ENCODE measurements at places on chromosomes 11 and 22.

- peak; percentile 28 for DNase-seq
Measured at GRCh38 chr22:29359469-29359868, 28.9 kb downstream of the AP1B1 start.

DNA sequence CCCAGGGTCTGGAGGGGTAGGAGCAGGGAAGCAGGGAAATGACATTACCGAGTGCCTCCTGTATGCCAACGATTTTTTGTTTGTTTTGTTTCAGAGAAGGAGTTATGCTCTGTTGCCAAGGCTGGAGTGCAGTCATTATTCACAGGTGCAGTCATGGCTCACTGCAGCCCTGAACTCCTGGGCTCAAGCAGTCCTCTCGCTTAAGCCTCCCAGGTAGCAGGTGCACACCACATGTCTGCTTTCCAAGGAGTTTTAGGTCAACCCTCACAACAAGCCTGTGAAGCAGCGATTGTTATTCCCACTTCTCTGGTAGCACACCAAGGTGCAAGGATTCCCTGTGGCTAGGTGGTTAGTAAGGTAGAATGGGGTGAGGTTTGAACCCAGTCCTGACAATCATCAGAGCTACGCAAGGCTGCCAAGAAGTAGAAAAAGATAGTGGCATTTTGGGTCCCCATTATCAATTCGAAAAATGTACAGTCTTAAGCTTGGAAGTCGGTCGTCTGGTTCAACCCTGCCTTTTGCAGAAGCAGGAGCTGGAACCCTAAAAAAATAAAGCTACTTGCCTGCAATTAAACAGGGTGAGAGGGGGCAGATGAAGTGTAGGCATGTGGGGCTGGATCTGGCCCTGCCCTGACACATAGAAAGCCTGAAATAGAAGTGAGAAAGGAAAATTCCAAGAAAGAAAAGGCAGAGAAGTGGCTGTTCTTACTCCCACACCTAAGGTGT is 9.1 kb downstream of the UCP3 start:
- no peak for DNase-seq

DNA sequence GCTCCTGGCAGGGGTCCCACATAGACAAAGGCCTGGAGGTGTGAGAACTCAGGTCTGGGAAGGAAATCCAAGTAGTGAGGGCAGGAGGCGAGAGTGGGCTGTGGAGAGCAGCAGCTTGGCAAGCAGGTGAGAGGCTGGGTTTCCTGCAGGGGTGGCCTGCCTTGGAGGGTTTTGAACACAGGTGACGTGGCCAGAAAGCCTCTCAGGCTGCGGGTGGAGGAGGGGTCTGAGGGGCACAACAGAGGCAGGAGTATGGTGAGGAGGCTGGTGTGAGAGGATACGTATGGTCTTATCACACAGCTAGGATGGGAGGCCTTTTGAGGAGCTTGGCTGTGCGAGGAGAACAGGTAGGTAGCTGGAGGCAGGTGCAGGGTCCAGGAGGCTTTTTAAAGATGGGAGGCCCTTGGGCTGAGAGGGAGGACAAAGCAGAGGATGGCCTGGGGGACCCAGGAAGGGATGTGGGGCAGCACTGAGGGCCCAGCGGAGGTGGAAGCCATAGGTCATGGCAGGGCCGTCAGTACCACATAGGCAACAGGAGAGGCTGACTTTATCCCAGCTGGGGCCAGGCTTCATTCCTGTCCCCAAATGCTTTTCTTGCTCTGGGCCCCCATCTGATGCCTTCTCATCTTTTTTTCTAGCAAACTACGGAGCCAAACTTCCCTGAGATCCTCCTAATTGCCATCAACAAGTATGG is 84.4 kb downstream of the MYO7A start:
- DNase-seq: no peak

DNA sequence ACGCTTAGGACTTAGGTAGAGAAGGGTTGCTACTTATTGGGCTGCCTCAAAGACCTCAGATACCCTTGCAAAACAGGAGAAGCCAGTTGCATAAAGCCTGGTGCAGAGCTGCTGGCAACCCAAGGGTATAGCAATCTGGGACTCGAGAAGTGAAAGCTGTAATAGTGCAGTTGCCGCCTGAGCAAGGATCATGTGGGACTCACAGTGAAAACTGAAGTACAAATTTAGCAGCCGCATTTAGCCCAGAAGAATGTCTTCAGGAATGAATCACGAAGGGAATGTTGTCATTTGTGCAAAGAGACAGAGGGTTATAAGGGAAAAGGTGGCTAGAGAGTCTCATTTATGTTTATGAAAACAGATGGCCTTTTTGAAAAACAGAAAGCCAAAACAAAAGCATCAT is 267.2 kb downstream of the TENM4 start:
- no peak for DNase-seq

DNA sequence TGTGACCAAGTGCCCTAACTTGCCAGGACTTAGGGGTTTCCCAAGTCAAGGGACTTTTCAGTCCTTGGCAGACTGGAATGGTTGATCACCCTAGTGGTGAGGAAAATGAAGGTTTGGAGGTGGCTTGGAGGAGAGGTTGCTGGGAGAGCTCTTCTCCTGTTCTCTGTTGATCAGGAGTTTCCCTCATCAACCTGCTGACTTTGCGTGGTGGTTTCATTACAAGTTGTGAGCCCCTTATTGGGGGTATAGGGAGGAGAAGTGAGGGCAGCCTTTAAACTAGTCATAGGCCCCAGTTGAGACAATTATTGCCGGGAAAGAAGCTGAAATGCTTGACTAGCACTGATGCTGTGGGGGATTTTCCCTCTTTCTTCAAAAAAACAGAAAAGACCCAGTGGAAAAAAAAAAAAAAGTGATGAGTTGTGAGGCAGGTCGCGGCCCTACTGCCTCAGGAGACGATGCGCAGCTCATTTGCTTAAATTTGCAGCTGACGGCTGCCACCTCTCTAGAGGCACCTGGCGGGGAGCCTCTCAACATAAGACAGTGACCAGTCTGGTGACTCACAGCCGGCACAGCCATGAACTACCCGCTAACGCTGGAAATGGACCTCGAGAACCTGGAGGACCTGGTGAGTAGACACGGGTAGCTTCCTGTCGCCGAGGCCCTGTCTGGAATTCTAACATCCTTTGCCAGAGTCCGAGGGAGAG is at the start of gene CXCR5:
Gene CXCR5 (plus strand): TSS at position 525 of the 704 bp plus-strand sequence. CDS start 50 bp downstream, at position 575.
- no peak for DNase-seq

GRCh38 chr11:27934830-27935145 is 173.2 kb downstream of the KIF18A start:
- DNase-seq: no peak
